HT1080 (cell line): ENCODE measurements at places on chromosomes 3 and 15. TPM values are rescaled to one million over a fixed set of nuclear protein-coding genes. Genes with fewer than 3 reads are reported as not detected.

PLA1A gene
- not detected in 2 replicates for total RNA-seq

ATRIP gene
- total RNA-seq, result 22.9 and 29.2 TPM in 2 replicates

GXYLT2 gene
- total RNA-seq, result 8.0 and 11.3 TPM in 2 replicates

KNG1 gene
- total RNA-seq, result not detected in 2 replicates

HYKK gene
- 0.57 and 1.6 TPM in 2 replicates for total RNA-seq

ARGFX gene
- not detected in 2 replicates for total RNA-seq

TM4SF1 gene
- total RNA-seq, result 508 and 543 TPM in 2 replicates

FAM107A gene
- 0.02 TPM in 1 of 2 replicates, not detected in the other for total RNA-seq

NAALADL2 gene
- 0.63 TPM in 2 replicates for total RNA-seq

ACTC1 gene
- not detected in 2 replicates for total RNA-seq

NEK10 gene
- total RNA-seq, result 0.47 and 1.0 TPM in 2 replicates

GUCA1C gene
- total RNA-seq, result not detected in 2 replicates

SYNPR gene
- total RNA-seq, result not detected in 2 replicates

AQP9 gene
- total RNA-seq, result not detected in 2 replicates

CCDC54 gene
- not detected in 2 replicates for total RNA-seq

CA12 gene
- total RNA-seq, result 13.9 and 15.0 TPM in 2 replicates

GPR62 gene
- total RNA-seq, result 0.08 and 0.23 TPM in 2 replicates

GASK1A gene
- 0.17 TPM in 1 of 2 replicates, not detected in the other for total RNA-seq

VEPH1 gene
- 85.5 and 91.1 TPM in 2 replicates for total RNA-seq

HYAL1 gene
- 0.40 and 0.43 TPM in 2 replicates for total RNA-seq

GMPPB gene
- 25.9 and 31.0 TPM in 2 replicates for total RNA-seq

PLCH1 gene
- total RNA-seq, result 0.37 and 0.53 TPM in 2 replicates

COL6A6 gene
- total RNA-seq, result not detected in 2 replicates

KAT2B gene
- 10.2 and 16.7 TPM in 2 replicates for total RNA-seq
